ENCODE measurements at places on chromosomes 5 and 9.

GRCh38 chr5:137836298-137836697 lies 31.4 kb upstream of the MYOT start:
- no peak for DNase-seq

DNA sequence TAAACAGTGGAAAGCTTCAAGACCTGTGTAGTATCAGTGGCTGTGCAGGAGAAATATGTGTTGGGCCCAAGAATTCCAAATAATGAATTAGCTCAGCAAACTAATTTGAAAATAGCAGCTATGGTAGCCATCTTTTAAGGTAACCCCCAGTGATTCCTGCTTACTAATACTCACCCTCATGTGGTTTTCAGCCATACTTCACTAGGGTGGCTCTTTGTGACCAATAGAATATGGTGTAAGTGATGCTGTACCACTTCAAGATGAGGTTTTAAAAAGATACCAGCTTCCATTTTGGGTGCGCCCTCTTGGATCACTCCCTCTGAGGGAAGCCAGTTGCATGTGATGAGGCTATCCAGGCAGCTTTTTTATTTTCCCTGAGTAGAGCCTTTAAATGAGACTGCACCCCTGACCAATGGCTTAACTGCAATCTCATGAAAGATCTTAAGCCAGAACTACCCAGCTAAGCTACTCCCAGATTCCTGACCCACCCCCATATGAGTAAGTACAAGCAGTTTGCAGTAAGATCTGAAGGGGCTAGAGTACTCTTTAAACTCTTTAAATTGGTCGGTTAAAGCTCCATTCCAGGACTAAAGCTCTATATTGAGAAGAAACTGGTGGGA lies 58.3 kb downstream of the UHRF2 start:
- DNase-seq, result no peak

- DNase-seq, result no peak
These were observed 244.8 kb downstream of the CSNK1G3 start for GRCh38 chr5:123756816-123757215.

GRCh38 chr5:71841107-71841506 lies 122.0 kb downstream of the CARTPT start:
- no peak for DNase-seq

- no peak for DNase-seq
These were observed 4.4 kb downstream of the SLC22A4 start for GRCh38 chr5:132298298-132299212.

DNA sequence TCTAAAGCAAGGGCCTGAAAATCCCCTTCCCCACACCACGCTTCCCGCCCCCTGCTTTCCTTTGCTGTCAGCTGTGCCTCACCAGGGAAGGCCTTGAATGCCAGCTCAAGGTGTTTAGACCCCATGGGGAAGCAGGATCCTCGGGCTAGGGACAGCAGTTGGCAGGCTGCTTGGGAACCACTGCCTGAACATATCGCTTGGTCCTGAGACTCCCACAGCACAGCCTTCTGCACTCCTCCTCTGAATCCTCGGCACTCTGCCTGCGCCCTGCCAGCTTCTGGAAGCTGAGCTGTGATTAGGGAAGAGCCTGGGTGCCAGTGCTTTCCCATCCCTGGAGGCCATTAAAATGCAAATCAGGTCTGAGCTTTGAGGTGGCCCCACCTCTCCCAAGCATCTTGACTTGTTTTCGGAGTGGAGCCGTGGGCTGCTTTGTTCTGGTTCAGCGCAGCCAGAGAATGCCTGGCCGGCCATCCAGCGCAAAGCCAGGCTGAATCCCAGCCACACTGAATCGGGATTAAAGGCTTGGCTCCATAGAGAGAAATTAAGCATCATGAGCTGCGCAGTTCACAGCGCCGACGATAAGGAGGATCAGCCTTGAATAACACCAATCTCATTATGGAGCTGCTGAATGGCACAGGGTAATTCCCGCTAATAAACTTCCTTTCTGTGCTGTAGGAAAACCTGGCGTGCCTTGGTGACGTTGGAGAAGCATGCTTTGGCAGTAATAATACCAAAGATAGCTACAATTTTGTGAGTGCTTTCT lies 40.0 kb downstream of the AMBP start:
- DNase-seq, result no peak

- DNase-seq, result no peak
These were observed 45.9 kb upstream of the KCNMB1 start for GRCh38 chr5:170434966-170435605.

- DNase-seq, result no peak
These were observed 19.1 kb upstream of the LAMC3 start for GRCh38 chr9:130989891-130990290.

DNA sequence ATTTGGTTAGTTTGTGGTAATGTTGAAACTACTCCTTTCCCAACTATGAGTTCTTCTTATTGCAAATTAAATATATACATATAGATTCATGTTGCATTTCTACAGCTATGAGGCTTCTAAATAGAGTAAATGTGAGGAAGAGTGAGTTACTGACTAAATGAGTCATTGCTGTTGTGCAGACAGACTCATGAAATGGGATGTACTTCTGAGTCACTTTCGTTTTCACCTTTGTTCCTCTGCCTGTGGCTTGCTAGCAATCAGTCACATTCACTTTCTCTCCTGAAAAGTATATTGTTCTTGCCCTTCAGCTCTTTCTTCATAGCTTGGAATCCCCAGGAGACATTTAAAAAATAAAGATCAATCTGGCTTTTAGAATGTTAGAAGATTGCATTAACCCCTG lies 295.5 kb upstream of the SMC2 start:
- no peak for DNase-seq

- DNase-seq, result no peak
These were observed 12.2 kb upstream of the TEX48 start for GRCh38 chr9:114694146-114694545.

GRCh38 chr9:14869671-14870070 lies 40.6 kb downstream of the FREM1 start:
- no peak for DNase-seq

- DNase-seq, result no peak
These were observed 37.5 kb downstream of the ANKDD1B start for GRCh38 chr5:75648712-75649111.

DNA sequence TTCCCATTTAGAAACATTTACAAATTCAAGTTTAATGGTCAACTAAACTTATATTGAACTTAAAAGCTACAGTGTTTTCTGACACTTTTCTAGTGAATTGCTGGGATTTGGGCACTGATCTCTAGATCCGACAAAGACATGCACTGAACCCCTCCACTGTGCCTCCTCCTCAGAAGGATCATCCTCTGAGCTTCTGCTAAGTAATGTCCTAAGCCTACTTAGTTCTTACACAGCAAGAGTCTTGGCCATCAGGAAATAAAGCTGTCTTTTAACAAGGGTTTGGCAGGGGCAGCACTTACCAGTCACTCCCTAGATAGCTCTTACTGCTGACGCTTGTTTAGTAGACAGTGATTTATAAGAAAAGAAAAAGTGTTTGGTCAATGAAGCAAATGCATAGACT lies 50.5 kb downstream of the FAM81B start:
- no peak for DNase-seq

GRCh38 chr9:71364186-71364955 lies 242.9 kb upstream of the TRPM3 start:
- no peak for DNase-seq

- DNase-seq, result no peak
These were observed 276.8 kb downstream of the ADAMTS6 start for GRCh38 chr5:65204966-65205365.

DNA sequence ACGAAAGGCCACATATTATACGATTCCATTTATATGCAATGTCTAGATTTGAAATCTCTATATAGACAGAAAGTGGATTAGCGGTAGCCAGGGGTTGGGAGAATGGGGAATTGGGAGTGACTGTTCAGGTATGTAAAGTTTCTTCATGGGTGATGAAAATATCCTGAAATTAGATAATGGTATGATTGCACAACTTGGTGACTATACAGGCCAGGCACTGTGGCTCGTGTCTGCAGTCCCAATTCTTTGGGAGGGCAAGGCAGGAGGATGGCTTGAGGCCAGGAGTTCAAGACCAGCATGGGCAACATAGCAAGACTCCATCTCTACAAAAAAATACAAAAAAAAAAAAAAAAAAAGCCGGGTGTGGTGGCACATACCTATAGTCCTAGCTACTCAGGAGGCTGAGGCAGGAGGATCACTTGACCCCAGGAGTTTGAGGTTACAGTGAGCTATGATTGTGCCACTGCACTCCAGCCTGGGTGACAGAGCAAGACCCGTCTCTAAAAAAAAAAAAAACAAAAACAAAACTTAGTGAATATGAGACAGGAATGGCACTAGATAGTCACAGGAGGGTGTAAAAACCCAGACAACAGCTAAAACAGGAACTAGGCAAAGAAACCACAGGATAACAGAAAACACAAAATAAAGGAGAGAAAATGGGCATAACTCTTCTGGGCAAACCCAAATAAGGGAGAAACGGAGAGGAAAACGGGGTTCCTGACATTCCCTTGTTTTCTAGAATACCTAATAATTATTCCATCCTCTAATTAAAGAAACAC lies 72.1 kb upstream of the ZNF618 start:
- DNase-seq, result no peak

GRCh38 chr5:179312557-179313235 lies 32.6 kb downstream of the ADAMTS2 start:
- DNase-seq, result no peak

GRCh38 chr5:178368716-178369300 lies 136.2 kb upstream of the PHYKPL start:
- DNase-seq, result no peak

DNA sequence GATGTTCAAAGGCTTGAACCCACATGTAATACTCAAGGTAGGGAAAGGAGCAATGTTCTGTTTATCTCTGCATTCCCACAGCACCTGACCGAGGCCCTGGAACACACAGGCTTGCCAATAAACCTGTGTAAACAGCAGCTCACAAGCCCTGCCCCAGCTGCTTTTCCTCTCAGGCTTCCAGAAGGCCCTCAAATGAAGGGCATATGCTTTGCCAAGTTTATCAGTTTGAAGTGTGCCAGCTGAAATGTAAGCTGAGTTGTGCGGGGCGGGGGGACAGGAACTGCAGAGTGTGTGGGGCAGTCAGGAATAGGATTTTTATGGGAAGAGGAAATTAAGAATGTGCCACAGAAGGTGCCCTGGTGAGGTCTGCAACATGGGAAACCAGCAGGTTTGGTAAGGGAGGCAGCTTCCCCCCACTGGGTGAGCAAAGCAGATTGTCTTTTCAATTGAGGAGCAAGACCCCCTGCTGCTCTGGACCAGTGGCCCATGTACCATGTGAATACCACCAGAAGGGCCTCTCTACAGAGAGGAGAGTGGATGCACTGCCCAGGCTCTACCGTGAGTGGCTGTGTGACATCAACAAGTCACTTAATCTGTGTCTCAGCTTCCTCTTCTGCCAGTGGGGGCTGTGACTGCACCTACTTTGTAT lies 194.8 kb downstream of the SPOCK1 start:
- no peak for DNase-seq

DNA sequence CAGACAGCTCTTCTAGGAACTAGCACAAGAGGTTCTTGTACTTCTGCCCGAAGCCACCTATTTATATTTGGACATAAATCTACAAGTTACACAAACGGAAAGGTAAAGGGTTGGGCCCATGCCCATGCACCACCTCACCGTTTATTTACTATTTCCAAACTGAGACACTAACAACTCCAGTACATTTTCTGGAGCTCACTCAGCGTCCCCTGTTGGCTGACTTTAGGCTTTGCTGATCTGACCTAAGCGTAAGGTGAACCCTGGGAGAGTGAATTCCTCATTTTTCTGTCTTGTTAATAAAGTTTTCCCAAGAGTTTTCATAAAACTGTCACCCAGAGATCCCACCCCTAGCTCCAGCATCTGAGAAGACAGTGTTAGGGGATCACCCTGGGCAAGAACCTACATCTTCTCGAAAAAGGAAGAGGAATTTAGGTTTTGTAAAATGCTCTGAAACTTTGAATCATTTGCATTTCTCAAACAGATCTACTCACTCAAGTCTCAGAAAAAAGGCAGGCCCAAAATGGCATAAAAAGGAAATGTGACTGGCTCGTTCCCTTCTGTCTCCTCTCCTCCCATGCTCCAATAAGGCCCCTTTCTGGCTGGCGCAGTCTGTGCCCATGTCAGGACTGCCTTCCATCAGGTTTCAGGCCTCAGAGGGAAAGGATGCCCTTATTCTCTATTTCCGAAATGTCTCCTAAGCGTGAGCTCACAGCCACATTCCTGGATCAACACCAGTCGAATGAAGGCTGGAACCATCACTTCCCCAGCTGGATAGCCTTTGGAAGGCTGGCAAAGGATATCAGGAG lies 201.3 kb downstream of the FANCC start:
- no peak for DNase-seq

- no peak for DNase-seq
These were observed 12.5 kb downstream of the EDIL3 start for GRCh38 chr5:84372066-84372695.

DNA sequence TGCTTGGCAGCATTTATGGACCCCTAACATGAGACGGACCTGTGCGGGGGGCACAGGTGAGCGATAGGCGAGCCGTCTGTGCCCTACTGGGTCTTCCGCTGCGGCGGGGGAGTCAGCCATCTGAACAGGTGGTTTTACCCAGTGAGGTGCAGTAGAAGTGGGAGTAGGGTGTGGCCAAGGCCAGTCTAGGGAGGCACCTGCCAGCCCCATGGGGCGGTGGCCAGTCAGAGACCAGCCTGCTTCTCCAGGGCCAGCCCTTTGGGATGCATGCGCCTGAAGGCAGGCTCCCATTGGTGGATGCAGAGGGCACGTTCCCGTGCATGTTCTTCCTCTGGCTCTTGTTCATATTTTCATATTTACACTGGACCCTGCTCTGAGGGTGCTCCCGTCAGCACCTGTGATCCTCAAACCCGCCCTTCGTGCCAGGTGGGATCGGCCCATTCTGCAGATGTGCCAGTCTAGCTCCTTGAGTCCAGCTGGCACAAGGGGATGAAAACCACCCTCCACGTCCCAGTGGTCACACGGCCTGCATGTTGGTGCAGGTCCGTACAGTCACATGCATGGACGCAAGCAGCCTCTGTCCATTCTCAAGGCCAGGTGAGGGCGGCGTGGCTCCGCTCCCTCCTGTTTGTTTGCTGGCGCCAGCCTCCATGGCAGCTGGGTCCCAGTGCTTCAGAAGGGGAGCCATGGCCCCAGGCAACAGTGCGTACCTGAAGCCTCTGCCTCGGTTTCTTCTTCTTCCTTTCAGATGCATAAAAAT lies 9.0 kb downstream of the COL5A1 start:
- DNase-seq, result no peak

- DNase-seq, result no peak
These were observed 61.4 kb upstream of the TRIO start for GRCh38 chr5:14081791-14082190.

DNA sequence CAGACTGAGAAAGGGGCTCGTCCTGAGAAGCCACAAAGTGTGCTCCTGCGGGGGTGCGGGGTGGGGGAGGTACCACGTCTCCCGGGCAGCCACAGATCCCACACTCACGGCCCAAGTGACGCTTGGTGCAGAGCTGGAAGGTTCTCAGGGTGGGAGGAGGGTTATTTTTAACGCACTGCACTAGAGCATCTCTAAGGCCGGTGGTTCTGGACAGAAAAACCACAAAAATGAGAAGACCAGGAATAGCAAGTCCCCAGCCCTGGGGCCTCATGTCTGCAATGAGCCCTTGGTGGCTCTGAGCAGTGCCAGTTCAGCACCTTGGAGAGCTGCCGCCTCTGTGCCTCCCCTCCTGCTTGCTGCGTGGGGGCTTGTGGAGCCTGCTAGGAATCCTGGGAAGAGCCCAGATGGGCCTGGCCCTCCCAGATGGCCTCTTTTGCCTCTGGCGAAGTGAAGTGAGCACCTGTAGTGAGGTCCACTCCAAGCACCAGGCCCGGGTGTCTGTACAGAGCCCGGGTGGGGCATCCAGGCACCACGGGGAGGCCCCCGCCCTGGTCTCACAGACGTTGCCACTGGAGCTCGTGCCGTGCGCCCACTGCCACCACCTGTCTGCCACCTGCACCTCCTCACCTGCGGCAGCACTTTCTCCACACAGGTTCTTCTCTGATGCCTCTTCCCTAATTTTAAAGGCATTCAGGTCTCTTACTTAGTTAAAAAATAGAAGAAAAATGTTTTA lies 48.9 kb upstream of the CACNA1B start:
- DNase-seq, result no peak
